HS-5 (cell line): ENCODE measurements at places on chromosomes 5 and 9.

- DNase-seq = no peak
Measured at GRCh38 chr5:58274191-58274590, 185.7 kb downstream of the PLK2 start.

DNA sequence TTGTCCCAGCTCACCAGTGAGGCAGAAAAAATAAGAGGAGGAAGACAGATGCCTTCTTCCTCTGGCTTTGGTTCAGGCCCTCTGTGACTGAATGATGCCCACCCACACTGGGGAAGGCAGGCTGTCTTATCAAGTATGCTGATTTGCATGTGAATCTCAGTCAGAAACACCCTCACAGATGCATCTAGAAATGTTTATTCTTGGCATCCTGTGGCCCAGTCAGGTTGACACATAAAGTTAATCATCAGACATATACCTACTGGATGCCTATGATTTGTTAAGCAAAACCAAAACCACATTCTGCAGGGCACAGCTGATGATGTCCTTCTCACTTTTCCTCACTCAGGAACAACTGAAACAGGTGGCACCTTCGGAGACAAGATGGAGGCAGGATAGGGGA, 243.4 kb upstream of the KCNN2 start:
- DNase-seq = no peak

DNA sequence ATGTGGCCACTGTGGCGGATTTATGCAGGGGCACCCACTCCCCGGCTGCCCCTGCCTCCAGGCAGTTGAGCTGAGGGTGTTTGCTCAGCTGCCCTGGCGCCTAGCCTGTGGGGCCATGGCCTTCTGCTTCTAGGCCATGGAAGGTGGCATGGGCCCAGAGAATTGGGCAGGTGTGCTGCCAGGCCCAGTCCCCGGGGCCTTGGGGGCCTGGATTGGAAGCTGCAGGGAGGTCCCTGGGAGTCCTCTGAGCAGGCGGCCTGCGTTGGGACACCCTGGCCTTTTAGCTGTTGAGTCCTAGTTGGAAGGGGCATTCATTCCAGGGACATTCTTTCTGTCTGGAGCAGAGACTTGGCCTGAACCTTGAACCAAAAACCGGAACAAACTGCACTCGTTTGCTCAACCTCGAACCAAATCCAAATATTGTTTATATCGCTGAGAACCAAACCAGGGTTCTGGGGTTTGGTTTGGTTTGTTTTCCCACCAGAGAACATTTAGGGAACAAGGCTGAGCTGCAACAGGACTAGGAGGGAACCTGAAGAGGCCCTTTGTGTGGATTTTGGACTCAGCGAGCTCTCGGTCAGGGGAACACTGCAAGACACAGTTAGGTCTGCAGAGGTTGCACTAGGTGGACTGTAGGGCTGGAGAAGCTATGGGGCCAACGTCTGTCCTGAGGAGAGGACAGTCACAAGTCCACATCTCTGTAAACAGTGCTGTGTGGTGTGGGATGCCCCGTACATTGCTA, 116.8 kb downstream of the BOD1 start:
- no peak for DNase-seq

GRCh38 chr9:101463397-101463796, 27.8 kb upstream of the ALDOB start:
- DNase-seq = no peak

DNA sequence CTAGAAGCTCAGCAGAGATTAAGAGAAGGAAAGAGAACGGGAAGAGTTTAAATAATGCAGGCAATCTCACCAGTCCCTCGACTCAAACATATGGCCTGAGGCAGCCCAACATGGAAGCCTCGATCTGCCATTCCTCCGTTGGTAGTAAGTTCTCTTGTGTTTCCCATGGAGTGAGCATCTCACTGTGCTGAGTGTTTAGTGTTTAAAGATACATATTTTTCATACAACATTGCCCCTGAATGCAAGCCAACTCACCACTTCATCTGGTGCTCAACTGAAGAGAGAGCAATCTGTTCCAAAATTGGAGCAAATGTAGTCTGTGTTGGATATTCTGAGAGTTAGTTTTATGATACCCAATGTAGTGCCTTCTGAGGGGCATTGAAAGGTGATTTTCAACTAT, 171.5 kb upstream of the ATP10B start:
- no peak for DNase-seq

- no peak for DNase-seq
Measured at GRCh38 chr5:175250426-175250825, 193.6 kb downstream of the DRD1 start.

GRCh38 chr9:8457816-8458215, 658.2 kb upstream of the DMAC1 start:
- no peak for DNase-seq

GRCh38 chr9:100515578-100516494, 42.9 kb downstream of the TMEFF1 start:
- DNase-seq = no peak

- no peak for DNase-seq
Measured at GRCh38 chr9:35669331-35670145, 4.2 kb upstream of the CA9 start.

- no peak for DNase-seq
Measured at GRCh38 chr9:71146511-71146910, 25.1 kb upstream of the TRPM3 start.

DNA sequence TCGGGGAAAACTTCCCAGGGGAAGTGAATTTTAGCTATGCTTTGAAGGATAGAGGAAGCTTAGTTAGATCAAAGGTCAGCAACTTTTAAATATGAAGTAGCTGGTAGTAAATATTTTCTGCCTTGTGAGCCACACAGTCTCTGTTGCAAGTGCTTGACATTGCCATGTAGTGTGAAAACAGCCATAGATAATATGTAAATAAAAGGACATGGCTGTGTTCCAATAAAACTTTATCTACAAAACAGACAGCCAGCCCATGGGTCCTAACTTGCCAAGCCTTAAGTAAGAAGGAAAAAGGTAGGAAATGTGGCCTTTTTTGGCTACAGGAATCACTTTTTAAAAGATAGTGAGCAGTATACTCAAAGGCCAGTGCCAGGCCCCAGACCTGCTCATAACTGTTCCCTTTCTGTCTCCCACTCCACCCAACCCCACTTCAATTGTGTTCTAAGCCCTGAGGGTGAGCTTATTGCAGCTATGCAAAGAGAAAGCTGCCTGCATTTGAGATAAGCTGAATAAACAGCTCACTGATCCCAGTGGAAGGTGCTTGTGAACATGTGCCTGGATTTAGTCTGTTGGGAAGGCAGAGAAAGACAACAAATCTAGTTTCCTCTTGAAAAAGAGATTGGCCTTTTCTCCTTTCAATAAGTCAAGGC, 113.0 kb upstream of the TRIM32 start:
- no peak for DNase-seq

- no peak for DNase-seq
Measured at GRCh38 chr9:125495172-125496119, 211.6 kb downstream of the MAPKAP1 start.

DNA sequence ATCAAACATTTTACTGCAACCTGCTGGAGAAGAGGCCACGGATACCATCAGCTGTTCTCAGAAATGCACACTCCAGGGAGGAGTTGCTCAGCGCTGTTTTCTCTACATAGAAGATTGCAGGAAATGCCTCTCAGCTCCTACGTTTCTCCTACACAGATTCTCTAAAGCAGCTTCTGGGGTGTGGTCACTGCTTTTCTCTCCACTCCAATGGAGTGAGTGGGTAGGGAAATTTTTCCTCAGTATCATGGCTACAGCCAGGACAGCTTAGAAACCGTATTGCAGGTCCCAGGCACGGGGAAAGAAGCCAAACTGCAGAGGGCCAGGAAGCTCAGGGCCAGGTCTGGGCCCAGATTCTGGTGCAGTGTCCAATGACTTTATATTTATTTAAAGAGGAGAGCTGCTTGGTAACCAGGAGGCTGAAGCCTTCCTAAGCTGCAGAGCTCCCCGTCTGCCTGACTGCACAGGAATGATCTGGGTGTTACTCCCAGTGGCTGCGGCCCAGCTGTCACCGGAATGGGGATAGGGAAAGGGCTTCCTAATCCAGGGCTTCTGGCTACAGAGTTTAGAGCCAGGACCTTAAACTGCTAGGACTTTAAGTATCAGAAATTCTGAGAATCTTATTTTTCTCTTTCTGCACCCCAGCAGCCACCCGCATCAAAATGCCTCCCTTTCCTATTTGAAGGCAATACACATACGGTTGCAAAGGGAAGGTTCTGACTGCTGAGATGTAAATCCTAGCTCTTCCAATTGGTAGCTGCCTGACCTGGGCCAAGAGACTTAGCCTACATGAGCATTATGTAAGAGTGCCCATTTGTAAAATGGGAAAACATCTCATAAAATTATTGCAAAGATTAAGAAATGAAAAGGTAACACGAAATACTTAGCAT, 1.4 kb upstream of the SPTAN1 start:
- DNase-seq = no peak

- DNase-seq = no peak
Measured at GRCh38 chr5:170070556-170071412, 34.9 kb upstream of the FOXI1 start.

- no peak for DNase-seq
Measured at GRCh38 chr5:116449458-116449857, 125.2 kb downstream of the SEMA6A start.

DNA sequence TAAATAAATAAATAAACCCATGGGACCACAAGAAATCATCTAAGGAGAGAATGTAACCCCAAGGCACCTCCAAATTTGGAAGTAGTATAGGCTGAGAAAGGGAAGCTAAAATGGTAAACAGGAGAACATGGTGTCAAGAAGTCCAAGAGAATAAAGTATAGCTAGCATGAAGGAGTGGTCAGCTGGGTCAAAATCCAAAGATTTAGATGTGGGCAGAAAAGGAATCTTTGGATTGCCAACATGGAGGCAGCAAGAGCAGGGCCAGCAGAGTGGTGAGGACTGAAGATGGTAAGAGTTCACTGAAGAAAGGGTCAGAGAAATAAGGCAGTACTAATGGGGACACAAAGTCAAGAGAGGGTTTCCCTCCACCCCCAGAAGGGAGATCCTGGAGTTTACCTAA, 53.0 kb downstream of the TSSK1B start:
- DNase-seq = no peak

DNA sequence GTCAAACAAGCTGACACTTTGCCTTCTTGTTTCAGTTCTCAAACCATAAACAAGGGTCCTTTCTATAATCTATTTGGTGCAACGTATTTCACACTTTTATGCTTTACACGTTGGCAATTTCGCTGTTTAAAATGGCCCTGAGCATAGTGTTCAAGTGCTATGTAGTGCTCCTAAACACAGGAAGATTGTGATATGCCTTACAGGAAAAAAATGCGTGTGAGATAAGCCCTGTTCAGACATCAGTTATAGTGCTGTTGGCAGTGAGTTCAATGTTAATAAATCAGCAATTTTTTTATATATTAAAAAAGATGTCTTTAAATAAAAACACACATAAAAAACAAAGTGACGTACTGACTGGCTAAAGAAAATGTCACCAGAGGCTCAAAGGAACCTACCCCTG, 23.9 kb downstream of the CLINT1 start:
- no peak for DNase-seq

- no peak for DNase-seq
Measured at GRCh38 chr9:123353984-123354591, 1.9 kb upstream of the CRB2 start.

- DNase-seq = peak; percentile 47
Measured at GRCh38 chr5:23208959-23209431, 298.4 kb upstream of the PRDM9 start.

DNA sequence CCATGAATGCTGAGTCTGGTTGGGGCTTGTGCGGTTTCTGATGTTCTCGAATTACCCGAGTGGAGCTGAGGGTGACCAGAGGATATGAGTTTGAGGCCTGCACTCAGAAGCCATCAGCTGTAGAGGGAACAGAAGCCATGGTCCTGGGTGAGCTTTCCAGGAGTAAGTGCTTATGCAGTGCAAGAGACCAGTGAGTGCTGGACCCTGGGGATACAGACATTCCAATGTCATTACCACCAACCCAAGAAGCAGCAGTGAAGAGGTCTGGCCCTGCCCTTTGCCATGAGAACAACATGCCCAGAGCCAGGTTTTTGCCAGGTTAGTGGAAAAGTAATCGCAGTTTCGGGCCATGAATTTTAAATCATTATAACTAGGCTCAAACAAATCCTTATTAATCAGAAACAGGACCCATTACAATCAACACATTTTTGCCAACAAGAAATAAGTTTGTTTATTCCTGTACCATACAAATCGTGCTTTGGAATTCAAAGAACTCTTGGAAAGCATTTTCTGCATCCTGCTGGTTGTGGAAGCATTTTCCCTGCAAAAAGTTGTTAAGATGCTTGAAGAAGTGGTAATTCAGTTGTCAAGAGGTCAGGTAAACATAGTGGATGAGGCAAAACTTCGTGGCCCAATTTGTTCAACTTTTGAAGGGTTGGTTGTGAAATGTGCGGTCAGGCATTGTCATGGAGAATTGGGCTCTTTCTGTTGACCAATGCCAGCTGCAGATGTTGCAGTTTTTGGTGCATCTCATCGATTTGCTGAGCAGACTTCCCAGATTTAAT, 154.6 kb downstream of the SYK start:
- DNase-seq = no peak

DNA sequence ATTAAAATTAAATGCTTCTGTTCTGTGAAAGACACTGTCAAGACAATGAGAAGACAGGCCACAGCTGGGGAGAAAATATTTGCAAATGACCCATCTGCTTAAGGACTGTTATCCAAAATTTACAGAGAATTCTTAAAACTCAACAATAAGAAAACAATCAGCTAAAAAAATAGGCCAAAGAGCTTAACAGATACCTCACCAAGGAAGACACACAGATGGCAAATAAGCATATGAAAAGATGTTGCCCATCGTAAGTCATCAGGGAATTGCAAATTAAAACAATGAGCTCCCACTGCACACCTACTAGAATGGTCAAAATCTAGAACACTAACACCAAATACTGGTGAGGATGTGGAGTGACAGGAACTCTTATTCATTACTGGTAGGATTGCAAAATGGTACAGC, 10.3 kb downstream of the WNK2 start:
- DNase-seq = no peak

DNA sequence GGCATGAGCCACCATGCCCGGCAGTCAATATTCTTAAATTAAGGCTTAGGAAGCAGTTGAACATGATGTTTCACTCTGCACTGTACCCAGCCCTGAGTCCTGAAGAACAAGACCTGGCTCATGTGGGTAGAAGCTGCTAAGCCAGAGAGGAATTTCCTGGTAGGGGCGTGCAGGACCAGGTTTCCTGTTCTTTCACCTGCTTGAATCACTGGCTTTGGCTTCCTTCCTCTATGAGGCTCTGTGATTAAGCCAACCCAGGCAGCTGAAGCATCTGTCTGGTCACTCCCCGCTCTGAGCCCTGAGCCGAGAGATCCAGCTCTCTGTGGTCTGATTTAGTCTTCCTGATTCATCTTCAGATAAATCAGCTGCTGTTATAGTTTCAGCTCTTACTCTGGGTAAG, 29.1 kb downstream of the CFAP77 start:
- no peak for DNase-seq
